ENCODE measurements at places on chromosomes 13 and 19.

GRCh38 chr13:94318418-94318817 is 161.1 kb downstream of the DCT start:
- DNase-seq, result no peak

DNA sequence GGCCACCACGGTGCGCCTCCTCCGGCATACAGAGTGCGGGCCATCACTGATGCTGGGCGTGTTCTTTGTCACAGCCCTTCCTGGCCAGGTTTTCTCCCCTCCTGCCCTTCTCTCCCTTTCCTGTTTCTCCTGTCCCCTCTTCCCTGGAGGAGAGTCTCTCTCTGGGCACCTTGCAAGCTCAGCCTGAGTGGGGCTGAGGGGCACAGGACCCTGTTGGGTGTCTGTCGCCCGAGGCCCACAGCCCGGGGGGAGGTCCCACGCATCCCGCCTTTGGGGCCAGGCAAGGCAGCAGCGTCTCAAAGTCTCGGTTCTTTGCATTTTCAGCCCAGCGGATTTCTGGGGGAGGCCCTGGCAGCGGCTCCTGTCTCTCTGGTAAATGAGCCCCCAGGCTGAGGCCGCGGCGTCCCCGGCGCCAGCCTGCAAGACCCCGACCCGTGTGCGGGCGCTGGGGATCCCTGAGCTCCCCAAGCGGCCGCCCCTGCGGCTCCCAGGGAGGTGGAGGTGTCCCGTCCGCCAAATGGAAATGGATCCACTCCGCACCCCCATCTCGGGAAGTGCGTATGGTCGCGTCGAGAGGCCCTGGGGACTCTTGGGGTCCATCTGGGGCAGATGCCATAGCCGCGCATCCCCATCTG is 47.2 kb downstream of the COMP start:
- no peak for DNase-seq

DNA sequence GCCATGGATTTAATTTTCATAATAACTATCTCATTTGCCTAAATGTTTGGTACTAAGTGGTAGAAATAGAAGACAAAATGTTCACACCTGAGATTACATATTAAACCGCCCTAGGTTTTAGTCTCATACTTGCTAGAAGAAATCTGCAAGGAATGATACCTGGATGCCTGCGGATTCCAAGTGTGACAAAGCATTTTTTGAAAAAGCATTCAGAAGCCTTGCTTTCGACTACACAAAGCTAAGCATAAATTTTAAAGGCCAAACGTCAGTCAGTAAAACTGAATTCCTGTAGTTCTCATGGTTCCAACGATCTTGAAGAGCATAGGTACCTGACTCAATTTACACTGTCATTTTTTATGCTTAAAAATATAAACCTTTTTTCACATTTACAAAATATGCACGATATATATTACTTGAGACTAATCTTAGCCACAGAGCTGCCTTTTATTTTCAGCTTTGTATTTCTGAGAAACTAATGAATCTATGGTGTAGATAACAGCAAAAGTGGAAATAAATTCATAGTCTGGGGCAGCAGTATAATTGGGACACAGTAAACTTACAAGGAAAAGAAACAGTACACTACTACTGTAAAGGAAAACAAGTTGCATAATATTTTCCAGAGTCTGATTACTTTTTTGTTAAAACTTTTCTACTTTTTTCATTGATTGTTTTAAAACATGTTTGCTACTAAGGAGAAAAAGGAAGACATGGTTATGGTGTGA is 1.2 kb upstream of the LRRC63 start:
- no peak for DNase-seq

DNA sequence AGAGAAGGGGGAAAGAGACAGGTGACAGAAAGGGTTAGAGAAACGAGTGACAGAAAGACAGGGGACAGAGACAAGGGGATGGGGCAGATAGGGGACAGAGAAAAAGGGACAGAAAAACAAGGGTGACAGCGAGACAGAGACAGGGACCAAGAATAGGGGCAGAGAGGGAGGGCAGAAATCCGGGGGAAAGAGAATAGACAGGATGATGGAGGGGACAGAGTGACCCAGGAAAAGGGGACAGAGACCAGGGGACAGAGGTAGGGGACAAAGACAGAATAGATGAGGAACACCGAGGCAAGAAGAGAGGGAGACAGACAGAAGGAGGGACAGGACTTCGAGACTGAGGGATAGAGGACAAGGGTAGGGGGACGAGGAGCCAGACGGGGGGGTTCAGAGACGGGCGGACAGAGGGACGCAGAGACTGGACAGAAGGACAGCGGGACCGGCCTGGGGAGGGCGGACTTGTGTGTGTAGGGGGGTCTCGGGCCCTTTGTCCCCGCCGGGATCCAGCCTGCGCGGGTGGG is 593 bp downstream of the CADM4 start:
- no peak for DNase-seq

GRCh38 chr13:103276775-103277498 is 210.7 kb upstream of the SLC10A2 start:
- no peak for DNase-seq

Data from thoracic aorta (tissue), 2 donors.